ENCODE measurements at places on chromosomes 5 and 9.

- DNase-seq = no peak
These were observed 31.1 kb upstream of the MEIKIN start for GRCh38 chr5:131976414-131977211.

GRCh38 chr5:76269932-76270610 lies 133.0 kb upstream of the IQGAP2 start:
- DNase-seq = peak; percentile 50

- DNase-seq = no peak
These were observed 24.3 kb downstream of the BOD1 start for GRCh38 chr5:173592050-173592669.

GRCh38 chr9:15298362-15298761 lies 8.7 kb downstream of the TTC39B start:
- no peak for DNase-seq

- DNase-seq = no peak
These were observed 14.3 kb downstream of the RASGEF1C start for GRCh38 chr5:180194410-180195345.

DNA sequence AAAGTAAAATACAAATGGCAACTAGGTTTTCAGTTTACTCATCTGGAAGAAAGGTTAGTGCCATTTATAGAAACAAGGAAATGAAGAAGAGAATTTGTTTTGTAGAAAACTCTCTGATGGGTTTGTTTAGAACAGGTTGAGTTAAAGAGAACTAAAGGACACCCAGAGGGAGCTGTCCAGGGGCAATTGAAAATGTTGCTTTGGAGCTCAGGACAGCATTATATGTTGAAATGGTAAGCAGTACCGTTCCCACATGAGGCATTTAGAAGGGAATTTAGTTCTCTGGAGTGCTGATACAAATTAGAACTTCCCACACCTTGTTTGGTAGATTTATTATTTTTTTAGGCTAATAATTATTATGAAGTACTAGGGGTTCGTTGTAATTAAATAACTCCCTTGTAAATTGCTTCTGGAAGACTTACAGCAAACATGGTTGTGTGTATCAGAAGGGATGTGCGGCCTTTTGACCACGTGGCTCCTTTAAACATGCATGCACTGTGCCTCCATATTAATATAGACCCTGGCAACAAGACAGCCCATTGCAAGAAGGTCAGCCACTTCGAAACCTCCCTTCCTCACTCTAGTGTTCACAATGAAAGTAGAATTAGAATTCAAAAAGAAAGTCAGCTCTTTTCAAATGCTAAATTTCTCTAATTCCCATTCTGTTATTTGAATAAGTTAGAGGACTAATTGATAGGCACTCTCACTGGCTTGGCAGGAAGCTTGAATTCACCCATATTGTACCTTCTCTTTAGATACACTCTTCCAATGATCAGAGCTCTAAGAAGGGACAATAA lies 71.7 kb downstream of the ZNF462 start:
- no peak for DNase-seq

GRCh38 chr9:102035929-102036328 lies 297.5 kb upstream of the GRIN3A start:
- no peak for DNase-seq

- no peak for DNase-seq
These were observed 401.3 kb downstream of the BNC2 start for GRCh38 chr9:16469184-16469583.

GRCh38 chr5:34022121-34022705 lies 14.4 kb upstream of the AMACR start:
- DNase-seq = no peak

GRCh38 chr9:98007251-98007928 lies 24.2 kb downstream of the ANP32B start:
- DNase-seq = no peak

DNA sequence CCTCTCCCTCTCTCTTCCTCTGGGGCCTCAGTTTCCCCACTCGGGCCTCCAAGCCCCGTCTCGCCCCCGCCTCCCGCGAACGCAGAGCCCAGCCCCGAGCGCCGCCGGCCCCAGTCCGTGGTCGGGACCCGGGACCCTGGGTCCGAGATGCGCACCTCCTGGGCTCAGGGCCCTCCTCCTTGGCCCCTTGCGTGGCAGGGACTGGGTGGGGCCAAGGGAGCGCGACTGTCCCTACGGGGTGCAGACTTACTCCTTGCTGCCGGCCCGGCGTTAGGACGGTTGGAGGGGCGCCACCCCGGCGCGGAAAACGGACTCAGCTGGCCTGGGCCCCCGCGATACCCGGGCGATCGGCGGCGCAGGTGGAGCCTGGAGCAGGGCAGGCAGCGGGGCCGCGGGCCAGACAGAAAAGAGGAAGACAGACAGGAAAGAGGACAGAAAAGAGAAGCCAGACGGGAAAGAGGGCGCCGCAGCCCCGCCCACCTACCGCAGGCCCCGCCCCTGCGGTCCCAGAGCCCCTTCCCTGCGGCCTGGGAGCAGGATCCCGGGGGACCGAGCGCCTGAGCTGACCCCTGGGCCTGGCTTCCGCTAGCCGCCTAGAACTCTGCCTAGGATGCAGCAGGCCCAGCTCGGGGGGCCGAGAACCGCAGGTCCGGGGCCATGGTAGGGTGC lies at the start of gene GBGT1:
TSS of gene GBGT1 (minus strand) at position 411 of the 669 bp plus-strand sequence. CDS start 1,502 bp downstream, outside the sequence.
- no peak for DNase-seq

- DNase-seq = peak; percentile 83
These were observed 4.6 kb upstream of the DNAJC18 start for GRCh38 chr5:139443831-139444453.

- peak; percentile 24 for DNase-seq
These were observed 149.8 kb upstream of the CDKN2B start for GRCh38 chr9:22158927-22159346.

GRCh38 chr5:125151150-125151900 lies 404.9 kb upstream of the ZNF608 start:
- no peak for DNase-seq

- DNase-seq = no peak
These were observed 88.9 kb upstream of the CACNA1B start for GRCh38 chr9:137788561-137789294.

DNA sequence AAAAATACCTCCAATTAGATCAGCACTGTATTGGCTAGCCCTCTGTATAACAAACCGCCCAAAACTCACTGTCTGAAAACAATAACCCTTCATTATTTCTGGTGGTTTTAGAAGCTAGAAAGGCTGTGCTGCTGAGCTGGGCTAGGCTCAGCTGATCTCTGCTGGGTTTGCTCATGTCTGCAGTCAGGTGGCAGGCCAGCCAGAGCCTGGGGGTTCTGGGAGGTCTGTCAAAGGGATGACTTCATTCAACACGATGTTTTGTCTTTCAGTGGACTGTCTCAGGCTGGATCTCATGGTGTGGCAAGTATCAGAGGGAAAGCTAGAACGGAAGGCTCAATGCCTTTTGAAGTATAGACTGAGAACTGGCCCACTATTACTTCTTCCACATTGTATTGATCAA lies 335.1 kb upstream of the DMAC1 start:
- no peak for DNase-seq

GRCh38 chr5:1001406-1002270 lies 7.0 kb upstream of the NKD2 start:
- no peak for DNase-seq

GRCh38 chr9:22374051-22374450 lies 72.6 kb upstream of the DMRTA1 start:
- no peak for DNase-seq

DNA sequence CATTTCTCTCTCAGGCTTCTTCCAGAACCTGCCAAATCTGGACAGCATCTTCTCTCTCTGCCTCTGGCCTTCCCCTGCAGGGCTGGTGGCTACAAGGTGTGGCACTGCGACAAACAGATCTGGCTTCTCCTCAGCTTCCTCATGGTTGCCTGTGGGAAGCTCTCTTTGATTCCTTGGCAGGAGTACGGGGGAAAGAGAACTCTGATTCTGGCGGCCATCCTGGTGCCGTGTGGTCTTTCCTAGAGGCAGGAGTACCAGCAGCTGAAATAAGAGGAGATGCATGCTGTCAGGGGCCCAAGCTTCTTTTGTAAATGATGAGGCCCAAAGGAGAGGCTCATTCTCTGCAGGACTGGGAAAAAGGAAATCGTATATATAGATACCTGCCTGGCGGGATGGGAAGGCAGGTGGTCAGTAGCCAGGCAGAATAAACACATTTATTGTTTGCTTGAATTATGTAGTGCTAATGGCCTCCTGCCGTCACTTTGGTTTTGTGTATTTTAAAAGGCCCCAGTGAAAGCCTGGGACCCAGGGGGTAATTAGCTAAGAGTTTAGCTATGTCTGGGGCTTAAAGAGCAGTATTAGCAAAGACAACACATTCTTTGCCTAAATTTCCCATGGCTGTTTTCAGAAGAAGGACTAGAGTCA lies at the start of gene CER1:
TSS of gene CER1 (minus strand) at position 343 of the 645 bp plus-strand sequence. CDS start at position 282, 61 bp downstream.
- DNase-seq = no peak

GRCh38 chr5:1729641-1730486 lies 69.8 kb downstream of the MRPL36 start:
- no peak for DNase-seq

DNA sequence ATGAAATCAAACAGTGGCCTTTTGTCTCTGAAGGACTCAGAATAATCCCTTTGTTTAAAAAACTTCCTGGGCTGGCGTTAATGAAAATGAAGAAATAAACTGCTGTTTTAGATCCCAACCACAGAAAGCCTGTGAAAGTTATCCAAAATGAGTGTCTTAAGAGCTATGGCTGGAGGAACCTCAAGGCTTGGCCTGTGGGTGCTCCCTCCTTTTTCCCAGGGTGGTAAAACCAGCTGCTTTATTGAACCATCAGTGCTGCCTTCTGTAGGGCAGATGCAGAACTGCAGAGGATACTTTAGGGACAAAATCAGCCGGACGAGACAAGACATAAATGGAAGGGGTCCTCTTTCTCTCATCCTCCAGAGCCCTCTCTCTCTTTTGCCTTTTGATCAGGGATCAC lies 100.9 kb downstream of the SMARCA2 start:
- no peak for DNase-seq

GRCh38 chr5:109945097-109945678 lies 255.5 kb downstream of the MAN2A1 start:
- DNase-seq = no peak

DNA sequence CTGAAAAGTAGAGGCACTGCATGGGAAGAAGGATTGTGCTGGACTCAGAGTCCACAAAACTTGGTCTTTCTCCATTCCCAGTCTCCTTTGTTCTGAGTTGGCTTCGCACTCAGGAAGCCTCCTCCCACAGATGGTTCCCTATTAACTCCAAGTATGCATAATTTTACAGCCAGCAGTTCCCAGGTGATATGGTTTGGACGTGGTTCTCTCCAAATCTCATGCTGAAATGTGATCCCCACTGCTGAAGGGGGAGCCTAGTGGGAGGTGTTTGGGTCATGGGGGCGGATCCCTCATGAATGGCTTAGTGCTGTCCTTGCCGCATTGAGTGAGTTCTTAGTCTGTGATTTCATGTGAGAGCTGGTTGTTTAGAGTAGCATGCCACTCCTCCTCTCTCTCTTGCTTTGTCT lies 86.6 kb downstream of the FEM1C start:
- no peak for DNase-seq

DNA sequence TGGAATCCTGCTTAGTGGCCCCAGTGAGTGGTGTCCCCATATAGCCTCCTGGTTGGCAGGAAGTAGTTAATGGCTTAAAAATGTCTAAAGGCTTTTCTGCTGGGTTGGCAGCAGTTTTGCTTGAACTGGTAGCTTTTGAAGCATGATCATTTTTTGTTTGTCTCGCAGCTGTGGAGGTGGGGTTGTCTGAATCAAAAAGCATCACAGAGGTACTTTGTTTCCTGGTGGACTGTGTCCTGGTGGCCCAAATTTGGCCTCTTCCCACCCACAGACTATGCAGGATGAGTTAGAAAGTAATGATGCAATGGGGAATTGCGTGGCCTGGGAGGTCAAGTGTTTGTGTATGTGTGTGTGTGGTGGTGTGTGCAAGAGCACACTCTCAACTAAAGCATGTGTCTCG lies 322.7 kb downstream of the ARHGEF28 start:
- DNase-seq = no peak

GRCh38 chr5:76866503-76866902 lies 16.7 kb downstream of the S100Z start:
- DNase-seq = no peak

DNA sequence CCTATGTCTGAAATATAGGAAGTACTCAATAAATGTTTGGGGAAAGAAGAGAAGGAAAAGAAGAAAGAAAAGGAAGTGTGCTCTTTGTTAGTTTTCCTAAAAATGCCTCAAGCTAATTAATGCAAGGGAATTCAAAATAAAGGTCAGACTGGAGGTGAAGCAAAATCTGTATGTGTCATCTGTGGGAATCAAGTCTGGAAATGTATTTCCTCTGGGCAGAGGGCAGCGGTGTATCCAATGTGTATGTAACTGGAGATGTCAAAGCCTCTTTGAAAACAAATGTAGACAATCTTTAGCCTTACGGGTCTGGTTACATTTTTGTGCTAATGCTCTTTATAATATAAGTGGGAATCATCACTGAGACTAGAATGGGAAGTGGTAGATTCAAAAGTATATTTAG lies 471.4 kb downstream of the MAN2A1 start:
- DNase-seq = peak; percentile 15

- peak; percentile 67 for DNase-seq
These were observed 1028.5 kb downstream of the NR2F1-AS1 start for GRCh38 chr5:92552206-92553160.

DNA sequence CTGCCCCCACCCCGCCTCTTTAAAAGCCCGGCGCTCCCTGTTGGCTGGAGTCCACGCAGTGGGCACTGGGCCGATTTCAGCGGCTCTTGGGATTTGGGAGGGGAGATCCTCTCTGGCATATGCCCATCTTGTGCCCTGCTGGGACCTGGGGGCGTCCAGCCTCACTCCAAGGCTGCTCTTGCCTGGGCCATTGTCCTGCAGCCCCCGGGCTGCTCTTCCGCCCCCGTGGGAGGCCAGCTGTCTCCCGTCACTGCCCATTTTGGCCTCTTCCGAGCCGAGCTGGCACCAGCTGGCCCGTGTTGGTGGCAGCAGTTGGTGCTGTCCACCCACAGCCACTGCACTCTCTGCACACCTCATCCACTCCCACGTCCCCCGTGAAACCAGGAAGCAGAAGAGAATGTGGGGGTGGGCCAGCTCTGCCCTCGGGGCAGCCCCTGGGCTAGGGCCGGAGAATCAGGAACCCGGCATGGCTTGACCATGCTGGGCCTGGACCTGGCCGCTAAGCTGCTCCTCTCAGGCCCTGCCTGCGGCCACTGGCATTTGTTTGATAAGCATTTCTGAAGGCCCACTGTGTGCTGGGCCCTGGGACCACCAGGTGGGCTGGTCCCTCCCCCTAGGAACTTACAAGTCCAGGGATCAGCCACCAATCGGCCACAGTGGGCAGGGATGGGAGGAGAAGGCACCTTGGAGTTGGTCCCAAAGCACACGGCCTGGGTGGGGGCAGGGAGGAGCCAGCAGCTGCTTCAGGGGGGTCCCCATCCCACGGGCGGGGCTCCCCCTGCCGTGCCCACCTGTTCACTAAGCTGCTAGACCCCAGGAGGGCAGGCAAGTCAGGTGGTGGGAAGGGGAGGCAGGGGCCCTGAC lies 2.2 kb downstream of the C8G start:
- DNase-seq = no peak

DNA sequence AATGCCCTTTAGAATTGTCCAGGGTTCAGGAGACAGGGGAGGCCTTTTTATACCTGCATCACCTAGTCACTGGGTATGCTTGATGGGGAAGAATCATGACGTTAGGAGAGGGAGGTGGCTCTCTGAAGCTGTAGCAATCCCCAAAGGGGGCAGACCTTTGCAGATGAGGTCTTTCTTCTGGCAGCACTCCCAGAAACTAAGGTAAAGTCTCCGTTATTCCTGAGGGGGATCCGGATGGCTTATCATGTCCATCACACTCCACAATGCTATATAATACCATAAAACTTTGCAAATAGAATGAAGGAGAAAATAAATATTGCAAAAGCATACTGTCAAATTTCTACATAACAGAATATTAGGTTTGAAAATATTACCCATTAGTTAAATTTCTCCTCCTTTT lies 21.5 kb upstream of the CAST start:
- DNase-seq = no peak

Measured in RWPE1 (cell line).